ENCODE measurements at places on chromosomes 16 and 17.

GRCh38 chr17:3896108-3896967 is 3.5 kb upstream of the CAMKK1 start:
- no peak for DNase-seq

DNA sequence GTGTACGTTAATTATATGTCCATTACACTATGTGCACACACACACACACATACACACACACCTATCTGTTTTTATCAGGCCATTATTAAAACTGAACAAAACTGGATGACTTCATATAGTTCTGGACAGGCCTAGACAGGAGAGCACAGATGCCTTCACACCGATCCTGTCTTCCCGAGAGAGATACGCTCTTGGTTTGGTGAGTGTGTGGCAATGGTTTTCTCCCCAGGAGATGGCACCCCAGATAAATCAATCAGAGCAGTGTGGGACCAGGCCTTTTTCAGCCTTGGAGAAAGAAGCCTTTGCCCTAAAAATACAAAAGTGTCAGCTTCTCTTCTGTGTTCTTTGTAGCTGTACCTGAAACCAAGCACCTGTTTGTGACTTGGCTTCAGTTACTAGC is 83.7 kb downstream of the CPPED1 start:
- DNase-seq = no peak

DNA sequence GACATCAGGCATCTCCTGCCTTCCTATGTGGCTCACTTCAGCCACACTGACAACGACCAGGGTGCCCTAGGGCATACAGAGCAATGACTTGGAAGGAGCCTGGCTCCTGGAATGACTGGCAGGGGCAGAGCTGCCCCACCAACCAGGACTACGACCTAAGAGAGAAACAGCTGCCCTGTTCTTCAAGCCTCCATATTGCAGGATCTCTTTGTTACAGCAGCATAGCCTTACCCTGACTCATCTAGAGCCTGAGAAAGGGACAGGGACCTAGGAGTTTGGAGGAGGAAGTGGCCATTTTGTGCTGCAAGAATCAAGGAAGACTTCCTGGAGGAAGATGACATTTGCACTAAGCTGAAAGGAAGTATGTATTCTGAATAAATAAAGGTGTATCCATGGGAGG is 49.6 kb downstream of the GSG1L start:
- DNase-seq = no peak

DNA sequence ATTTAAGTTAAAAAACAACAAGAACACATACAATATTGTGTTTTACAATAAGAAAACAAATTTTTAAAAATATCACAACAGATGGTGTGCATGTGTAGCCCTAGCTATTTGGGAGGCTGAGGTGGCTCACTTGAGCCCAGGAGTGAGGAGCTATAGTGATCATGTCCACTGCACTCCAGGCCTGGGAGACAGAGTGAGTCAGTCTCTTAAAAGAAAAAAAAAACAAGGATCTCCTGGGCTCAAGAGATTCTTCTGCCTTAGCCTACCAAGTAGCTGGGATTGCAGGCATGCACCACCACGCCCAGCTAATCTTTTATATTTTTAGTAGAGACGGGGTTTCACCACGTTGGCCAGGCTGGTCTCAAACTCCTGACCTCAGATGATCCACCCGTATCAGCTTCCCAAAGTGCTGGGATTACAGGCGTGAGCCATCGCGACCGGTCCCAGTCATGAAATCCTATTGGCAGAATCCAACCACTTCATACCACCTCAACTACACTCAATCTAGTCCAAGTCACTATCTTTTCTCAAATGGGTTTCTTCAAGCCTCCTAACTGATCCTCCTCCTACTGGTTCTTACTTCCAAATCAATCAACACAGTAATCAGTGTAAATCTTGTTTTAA is 55.0 kb downstream of the STH start:
- no peak for DNase-seq

DNA sequence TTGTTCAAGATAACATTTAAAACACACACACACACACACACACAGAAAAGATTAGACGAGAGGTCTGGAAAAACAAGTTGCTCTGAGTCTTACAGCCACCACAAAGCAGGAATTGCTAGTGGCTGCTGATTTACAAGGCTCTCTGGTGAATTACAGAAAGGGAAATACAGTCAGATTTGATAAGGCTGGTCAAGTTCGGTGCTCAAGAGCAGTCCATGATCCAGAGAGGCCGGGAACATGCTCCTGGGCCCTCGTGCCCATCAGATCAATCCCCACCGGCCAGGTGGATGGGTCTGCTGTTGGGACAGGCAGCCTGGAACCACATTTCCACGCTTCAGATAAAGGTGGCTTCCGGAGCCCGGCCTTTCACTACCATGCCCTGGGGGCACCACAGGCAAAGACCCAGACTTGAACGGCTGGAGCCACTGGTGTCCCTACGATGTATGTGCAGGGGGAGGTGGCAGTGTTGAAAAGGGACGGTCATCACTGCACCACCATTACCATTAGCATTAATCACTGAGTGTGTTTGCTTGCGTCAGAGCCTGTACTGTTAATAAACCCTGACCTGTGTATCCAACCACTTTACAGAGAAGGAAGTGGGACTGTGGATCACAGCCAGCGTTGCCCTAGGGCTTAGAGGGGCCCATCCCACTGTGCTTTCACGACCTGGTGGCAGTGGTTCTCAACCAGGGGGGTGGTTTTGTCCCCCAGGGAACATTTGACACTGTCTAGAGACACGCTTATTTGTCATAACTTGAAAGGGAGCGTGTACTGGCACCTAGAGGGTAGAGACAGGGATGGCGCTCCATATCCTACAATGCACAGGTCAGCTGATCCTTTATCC is 95.1 kb downstream of the XYLT1 start:
- DNase-seq = no peak

DNA sequence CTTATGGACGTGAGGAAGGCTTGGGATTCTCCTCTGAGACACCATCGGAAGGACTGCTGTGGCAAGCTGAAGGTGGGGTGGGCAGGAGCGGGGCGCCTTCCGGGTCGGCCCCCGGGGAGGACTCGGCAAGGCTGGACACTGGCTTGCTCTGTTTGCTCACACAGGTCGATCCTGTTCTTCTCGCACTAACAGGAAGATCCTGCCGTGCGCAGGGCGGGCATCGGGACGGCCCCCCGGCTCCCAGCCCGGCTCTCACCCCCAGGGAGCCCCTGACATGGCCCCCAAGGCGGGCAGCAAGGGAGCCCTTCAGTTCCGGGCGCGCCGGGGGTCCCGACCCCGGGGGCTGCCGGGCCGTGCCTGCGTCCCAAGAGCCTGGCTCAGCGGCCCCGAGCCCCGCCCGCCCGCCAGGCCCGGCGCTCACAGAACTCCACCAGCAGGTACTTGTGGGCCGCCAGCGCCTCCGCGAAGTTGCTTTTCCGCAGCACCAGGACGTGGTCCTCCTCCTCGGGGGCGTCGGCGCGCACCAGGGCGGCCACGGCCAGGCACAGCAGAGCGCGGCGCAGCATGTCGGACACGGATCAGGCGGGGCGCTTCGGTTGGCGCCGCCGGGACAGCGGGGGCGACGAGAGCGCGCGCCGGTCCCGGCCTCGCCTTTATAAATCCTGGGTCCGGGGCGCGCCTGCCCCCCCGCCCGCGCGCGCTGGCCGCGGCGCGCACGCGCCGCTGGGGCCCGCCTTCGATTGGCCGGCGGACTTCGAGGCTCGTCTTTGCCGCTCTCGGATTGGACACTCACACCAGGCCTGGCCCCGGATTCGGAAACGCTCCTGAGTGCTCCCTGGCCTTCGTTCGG is at the start of gene P4HB:
TSS of gene P4HB (minus strand) at position 630 of the 850 bp plus-strand sequence. CDS start at position 566, 64 bp downstream.
- DNase-seq = peak; percentile 84
